ENCODE measurements at places on chromosomes 12 and 14.

DNA sequence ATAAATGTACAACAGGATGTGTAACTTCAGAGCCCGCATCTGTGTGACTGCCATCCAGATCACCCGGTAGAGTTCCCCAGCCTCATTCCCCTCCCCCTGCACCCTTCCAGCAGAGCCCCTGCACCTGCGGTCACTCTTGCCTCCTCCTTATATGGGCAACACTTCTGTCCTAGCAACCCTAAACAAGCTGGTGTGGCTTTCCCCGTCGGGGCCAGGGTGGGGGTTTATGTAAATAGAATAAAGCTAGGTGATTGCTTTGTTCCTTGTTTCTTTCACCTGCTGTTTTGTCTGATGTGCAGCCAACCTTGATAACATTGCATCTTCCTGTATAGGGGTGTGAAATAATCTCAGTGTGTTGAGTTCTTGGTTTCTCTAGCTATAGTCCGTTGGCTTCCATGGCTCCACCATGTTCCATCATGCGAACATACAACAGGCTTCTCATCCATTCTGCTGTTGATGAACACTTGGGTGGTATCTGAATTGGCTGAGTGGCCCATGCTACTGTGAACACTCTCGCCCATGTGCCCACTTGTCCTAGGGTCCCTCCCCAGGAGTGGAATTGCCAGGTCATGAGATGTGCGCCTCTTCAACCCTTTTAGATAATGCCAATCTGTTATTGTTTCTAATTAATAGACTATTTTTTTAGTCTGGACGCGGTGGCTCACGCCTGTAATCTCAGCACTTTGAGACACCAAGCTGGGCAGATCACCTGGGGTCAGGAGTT lies 102.2 kb downstream of the KIF26A start:
- no peak for DNase-seq

GRCh38 chr12:109827566-109828550 lies 5.3 kb downstream of the TRPV4 start:
- no peak for DNase-seq

DNA sequence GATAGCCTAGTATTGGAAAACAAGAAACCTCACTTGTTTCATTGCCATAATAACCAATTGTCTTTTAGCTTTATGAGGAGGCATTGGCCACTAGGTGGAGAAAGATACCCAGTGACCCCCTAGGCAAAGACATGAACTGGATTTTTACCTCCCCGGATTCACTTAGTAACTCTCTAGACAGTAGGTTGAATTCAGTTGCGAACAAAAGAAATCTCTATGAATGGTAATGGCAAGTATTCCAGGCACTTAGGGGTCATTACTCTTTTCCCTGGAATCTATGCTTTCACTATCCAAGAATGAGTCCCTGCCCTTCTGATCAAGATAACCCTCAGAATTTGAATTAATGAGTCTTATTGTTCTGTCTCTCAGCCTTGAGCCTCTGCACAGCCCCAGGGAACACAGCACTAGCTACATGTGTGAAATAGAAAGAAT lies 29.5 kb upstream of the RHOJ start:
- DNase-seq, result no peak

- no peak for DNase-seq
Observed at GRCh38 chr14:41302776-41303175, 303.9 kb upstream of the LRFN5 start.

GRCh38 chr14:20461225-20462141 lies at the start of gene PIP4P1:
PIP4P1 (minus strand) TSS chr14:20461434; CDS start chr14:20461325, 109 bp downstream.
- peak; percentile 95 for DNase-seq

DNA sequence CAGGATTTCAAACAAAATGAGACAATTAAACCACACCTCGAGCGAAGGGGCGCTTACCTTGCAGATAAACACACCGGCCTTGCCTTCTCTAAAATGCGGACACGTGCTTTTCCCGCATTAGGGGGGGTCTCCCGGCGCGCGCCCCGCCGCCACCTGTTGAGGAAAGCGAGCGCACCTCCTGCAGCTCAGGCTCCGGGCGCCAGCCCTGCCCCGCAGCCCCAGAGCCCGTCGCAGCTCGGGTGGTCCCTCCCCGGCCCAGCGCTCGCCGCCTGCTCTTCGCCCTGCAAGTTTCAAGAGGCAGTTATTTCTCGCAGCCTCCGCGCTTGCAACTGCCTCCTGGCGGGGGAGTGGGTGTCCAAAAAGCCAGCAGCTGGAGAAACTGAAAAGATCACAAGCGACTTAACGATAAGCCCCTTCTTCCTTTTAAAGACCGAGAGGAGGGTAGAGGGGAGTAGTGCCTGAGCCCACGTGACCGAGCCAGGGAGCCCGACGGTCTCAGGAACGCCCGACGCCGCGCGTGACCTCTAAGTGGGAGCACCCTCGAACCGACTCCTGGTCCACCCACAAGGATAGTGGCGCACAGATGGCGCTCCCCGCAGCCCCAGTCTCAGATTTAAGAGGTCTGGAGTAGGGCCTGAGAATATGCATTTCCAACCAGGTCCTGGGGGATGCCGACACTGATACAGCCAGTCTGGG lies at the start of gene ESR2:
ESR2 (minus strand) TSS at position 396 of the 696 bp plus-strand sequence. CDS start 11,386 bp downstream, outside the sequence.
- DNase-seq, result no peak

DNA sequence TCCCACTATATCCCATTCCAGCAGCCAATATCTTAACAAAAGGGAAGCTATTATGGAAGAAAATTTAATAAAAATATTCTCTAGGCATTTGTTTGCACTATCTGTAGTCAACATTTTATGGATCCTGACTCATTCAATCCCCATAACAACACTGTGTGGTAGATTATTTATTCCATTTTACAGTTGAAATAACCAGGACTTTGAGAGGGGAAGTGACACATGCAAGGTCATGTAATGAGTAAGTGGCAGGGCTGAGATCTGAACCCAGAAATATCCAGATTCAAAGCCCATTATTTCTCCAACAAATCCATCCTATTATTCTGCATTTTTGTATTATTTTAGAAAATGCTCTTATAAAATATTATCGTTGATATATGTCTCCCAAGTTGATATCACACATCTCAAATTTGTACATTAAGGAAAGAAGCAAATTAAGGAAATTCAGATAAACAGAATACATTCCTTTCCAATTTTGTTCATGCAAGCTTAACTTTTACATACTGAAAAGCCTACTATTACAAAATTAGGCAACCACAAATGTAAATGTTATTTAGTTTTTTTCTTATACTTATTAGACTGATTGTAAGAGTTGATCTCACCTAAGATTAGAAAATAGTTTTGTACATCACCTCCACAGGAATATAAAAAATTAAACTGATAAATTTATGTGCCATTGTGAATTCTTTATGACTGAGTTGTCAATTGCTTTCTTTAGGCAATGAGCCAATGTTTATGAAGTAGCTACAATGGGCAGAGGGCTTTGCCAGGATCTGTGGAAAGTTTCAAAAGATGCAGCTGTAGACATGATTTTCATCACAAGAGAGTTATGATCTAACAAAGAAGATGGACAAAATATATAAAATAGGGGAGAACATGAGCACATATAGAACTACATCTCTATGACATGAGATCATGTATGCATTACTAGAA lies 55.1 kb upstream of the E2F7 start:
- no peak for DNase-seq

DNA sequence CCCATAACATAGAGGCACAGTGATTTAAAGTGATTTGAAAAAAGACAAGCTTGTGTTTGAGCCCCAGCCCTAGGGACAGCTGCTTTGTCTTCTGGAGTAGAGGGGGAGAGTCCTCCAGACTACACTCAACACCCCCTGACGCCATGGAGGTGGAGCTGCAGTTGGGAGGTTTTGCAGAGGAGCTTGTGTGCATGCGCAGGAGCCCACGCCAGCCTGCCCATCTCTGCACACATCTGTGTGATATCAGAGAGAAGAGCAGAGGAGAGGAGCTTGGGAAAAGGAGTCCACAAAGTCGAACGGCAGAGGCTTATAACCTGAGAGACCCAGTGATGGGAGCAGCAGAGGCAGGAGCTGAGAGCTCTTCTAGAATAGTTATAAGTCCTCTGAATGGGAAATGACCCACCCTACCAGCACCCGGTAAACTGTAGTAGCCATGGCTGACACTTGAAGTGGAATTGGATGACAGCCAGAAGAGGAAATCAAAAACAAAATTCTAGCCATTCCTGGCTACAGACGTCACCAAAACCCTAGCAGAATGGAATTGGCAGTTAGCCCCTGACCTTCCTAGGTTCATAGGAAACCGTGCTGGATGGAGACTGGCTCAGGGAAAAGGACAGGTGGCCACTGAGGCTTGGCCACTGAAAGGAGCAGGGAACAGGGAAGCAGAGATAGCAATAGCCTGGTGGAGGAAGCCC lies 185.1 kb upstream of the VASH1 start:
- DNase-seq, result no peak

DNA sequence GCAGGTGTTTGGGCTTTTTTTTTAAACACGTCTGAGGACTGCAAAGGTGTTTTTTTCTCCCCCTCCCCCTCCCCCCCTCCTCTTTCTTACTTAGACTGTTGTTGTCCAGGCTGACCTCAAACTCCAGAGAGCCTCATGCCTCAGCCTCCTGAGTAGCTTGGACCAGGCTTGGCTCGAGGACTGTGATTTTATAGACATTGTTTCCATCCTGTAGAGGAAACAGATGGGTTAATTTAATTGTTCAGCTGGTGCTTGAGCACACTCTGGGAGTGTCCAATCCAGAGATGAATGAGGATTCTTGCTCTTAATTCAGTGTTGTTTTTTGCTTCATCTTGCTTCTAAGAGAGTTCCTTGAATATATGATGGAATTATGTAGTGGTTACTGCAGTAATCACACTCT lies 42.1 kb downstream of the RASSF3 start:
- DNase-seq, result no peak

GRCh38 chr12:123268850-123269249 lies 2.8 kb downstream of the CDK2AP1 start:
- no peak for DNase-seq

DNA sequence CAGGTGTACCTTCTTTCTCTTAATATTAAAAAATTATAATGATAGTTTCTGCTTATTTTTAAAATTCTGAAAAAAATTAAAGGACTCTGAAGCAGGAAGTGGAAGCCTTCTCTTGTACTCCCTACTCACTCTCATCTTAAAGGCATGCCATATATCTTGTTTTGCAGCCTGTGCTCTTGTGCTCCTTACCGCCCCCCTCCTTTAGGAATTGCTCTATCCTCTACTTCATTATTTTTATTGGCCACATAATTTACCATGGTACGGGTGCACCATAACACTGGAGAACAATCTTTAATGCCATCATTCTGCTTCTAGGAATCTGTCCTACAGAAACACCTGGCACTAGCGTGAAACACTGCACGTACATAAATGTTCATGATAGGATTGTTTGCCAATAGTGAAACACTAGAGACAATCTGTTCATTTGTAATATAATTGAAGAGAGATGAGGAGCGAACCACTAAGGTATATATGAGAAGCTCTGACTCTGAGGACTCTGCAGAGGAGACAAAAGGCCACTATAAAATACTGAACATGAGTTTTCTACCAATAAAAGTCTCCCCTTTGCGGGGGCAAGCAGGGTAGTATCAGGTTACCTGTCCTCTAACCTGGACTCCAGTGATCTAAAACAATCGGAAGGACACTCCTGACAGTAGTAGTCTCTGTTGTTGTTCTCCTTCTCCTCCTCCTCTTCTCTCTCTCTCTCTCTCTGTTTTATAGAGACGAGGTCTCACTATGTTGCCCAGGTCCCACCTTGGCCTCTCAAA lies 6.3 kb upstream of the NYNRIN start:
- no peak for DNase-seq

DNA sequence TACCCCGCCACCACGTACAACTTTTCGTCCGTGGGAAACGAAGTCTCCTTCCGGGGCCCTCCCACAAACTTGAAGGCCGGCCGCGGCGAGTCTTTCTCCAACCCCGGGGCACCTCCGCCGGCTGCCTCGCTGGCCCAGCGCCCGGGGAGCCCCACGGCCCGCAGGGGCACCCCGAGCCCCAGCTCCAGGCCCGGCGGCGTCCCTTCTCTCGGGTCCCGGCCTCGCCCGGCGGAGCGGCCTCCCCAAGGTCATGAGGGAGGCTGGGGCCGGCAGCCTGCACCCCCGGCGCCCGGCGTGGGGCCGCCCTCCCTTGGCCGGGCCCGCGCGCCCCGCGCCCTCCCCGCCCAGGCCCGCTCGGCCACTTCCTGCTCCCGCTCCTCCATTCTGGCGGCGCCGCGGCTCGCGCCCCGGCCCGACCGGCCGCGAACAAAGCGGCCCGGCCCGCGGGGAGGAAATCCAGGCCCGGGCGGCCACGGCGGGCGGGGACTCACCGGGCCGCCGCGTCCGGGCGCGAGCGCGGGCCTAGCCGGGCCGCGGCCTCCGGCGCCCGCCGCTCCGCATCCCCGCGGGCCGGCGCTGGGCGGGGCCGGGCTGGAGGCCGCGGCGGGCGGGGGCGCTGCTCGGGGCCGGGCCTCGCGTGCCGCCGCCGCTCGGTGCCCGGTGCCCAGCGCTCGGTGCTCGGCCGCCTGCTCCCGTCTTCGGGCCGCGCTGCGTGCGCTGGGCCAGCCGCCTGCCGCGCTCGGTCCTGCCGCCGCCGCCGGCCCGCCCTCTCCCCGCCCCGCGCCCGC lies at the start of gene AKT1:
AKT1 (minus strand) TSS at position 756 of the 788 bp plus-strand sequence. CDS start 3,105 bp downstream, outside the sequence.
- DNase-seq, result no peak

GRCh38 chr14:62076825-62077605 lies 314.8 kb downstream of the SNAPC1 start:
- DNase-seq, result no peak

GRCh38 chr14:76936483-76936882 lies 92.0 kb downstream of the IRF2BPL start:
- DNase-seq, result no peak

DNA sequence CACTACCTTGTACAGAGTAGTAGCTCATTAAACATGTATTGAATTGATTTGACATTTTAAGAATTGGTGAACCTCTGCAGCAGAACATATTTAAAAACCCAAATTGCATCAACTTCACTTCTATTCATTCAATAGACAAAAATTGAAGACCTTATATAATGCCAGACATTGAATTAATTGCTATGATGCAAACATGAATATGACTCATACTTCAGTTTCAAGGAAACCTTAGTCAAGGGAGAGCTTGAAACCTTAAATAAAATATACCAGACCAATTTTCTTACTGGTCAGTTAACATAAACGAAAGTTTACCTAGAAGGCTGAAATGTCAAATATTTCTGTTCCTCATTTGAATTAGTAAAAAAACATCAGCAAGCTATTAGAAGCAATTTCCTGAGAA lies 5.0 kb upstream of the MGAT4C start:
- no peak for DNase-seq

DNA sequence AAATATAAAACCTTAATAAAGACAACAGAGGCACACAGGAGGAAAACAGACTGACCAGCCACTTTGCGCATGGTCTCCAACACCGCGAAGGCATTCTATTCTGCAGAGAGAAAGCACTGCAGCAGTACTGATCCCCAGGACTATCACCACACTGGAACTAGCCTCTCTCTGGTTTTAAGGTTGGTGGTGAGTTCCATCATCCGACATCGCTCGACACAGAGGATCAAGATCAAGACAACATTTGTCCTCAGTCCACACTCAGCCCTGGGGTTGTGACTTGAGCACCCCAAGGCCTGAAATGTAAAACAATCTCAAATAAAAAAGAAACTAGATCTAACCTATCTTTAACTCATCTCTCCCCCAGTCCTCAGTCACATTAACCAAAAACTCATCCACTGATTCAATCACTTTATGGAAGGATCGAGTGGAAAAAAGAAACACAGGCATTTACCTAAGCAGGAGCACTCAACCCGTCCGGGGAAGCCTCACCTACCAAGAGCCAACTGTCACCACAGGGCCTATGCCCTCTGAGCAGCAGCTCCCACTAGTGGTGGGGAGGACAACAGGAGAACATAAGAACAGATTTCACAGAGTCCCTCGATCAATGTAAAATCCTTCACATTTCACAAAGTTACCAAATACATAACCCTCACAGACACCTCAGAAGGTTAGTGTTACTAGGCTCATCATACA lies 17.7 kb downstream of the STXBP6 start:
- no peak for DNase-seq

GRCh38 chr12:80681287-80681686 lies 26.1 kb upstream of the MYF6 start:
- no peak for DNase-seq

GRCh38 chr12:57146961-57147944 lies at the start of gene LRP1-AS:
LRP1-AS (minus strand) TSS chr12:57147619.
- no peak for DNase-seq
